ENCODE measurements at places on chromosomes 11 and 22. TPM values are rescaled to one million over a fixed set of nuclear protein-coding genes. Genes with fewer than 3 reads are reported as not detected.

Gene TBX10
- total RNA-seq = not detected

- DNase-seq = no peak
- no peak overlapping the region for H3K27ac ChIP-seq
- H3K36me3 ChIP-seq = no peaks in the 10 kb centered on the region
- no peak overlapping the region for H3K4me3 ChIP-seq
These were observed 21.7 kb downstream of the POU2AF1 start for GRCh38 chr11:111357150-111358037.

Gene MRPL17
- total RNA-seq = 24.3 TPM

Gene HDHD5
- total RNA-seq = 39.7 TPM

All from neural progenitor cell (in vitro differentiated cells).